Stimulated activated naive CD4-positive, alpha-beta T cell (primary cell): ENCODE measurements at places on chromosomes 6 and 20.

DNA sequence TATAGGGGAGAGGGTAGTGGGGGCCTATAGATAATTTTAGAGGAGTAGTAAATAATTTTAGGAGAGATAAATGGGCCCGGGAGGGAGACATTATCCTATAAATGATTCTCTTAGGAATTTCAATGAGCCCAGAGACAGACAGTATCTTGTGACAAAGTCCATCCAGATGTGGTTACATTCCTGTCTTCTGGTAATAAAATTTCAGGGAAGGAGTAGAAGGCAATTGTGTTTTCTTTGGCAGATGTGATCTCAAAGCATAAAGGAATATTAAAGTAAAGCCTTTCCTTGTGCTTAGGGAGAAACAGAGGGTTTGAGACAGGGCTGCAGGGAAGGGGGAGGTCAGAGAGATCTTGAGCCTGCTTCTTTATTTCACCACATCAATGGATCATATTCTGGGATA, 979.8 kb upstream of the GJE1 start:
- DNase-seq = no peak

GRCh38 chr6:126075335-126076071, 89.2 kb downstream of the TRMT11 start:
- no peak for DNase-seq

DNA sequence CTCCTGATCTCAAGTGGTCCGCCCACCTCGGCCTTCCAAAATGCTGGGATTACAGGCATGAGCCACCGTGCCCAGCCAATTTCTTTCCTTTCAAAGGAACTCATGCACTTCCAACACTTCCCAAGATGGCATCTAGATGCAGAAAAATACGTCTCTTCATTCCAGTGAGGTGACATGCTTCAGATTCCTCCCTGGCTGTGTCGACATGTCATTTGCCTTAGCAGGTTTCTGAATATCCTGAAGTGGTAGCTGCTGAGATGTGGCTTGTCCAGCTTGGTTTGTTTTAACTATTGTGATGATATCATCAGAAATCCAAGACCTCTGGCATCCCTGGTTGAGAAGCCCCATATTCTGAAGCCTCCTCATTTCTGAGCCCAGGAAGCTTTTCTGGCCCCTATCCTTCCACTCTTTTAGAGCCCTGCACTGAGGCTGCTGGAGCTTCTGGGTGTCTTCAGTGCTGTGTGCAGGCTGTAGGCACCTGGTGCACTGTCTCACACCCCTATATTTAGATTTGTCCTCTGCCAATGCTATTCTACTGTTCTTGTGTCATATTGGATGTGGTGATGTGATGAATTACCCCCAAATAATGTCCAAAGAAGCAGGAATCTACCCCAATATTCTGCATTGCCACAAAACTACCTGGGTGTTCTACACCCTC, 73.3 kb upstream of the E2F3 start:
- DNase-seq = no peak

- DNase-seq = no peak
Observed at GRCh38 chr20:57983082-57983481, 245.4 kb downstream of the ANKRD60 start.

- DNase-seq = no peak
Observed at GRCh38 chr6:153162646-153163045, 31.6 kb upstream of the RGS17 start.

GRCh38 chr20:7171911-7172310, 404.4 kb downstream of the BMP2 start:
- no peak for DNase-seq

GRCh38 chr6:163965426-163966348, 551.2 kb downstream of the QKI start:
- no peak for DNase-seq

DNA sequence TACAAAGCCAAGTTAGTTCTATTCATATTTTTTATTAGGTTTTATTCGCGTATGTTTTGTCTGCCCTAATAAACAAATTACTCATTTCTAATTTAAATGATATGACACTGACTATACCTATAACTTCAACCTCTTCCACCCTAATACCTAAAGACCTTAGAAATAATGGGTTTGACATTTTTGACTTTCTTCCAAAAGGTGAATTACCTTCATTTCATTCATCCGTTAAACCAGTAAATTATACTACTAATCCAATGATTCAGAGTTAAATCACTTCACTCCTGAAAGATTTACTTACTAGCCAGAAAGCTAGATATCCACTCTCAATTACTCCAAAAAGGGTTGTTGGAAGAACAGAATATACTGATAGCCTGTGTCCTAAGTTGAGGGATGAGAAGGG, 5.2 kb downstream of the MRPS10 start:
- no peak for DNase-seq

- no peak for DNase-seq
Observed at GRCh38 chr6:148287623-148288333, 54.9 kb upstream of the SASH1 start.

GRCh38 chr6:33080127-33081089, 4.6 kb downstream of the HLA-DPB1 start:
- DNase-seq = no peak

GRCh38 chr6:47256981-47257730, 52.5 kb downstream of the TNFRSF21 start:
- no peak for DNase-seq

DNA sequence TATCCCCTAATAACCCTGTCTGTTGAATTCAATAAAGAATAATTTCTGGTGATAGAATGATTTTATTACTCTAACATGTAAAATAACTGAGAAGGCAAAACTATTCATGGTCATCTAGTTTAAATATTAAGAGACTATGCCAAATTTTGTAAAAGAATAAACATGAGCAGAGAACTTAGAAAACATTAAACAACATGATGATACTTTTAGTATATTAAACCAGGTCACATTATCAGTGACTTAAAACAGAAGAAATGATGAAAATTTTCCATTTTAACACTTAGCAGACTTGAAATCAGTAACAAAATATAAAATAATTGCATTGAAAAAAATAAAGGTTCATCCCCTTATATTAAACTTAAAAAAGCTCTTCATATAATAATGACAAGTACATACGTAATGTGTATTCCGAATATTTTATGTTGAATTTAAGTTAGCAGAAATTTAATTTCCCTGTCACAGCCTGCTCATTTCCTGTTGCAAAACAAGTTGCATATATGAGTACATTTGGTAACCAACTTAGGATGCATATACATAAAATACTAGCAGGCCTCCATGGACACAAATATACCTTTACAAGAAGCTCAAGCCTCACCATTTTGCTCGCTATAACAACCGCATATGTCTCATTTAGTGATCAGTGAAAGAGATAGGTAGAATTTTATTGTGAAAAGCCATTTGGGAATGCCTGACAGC, 40.6 kb downstream of the DTNBP1 start:
- DNase-seq = no peak

GRCh38 chr20:34604980-34605788, 46.7 kb downstream of the MAP1LC3A start:
- no peak for DNase-seq

- DNase-seq = no peak
Observed at GRCh38 chr6:41470029-41470330, 76.2 kb upstream of the FOXP4 start.

DNA sequence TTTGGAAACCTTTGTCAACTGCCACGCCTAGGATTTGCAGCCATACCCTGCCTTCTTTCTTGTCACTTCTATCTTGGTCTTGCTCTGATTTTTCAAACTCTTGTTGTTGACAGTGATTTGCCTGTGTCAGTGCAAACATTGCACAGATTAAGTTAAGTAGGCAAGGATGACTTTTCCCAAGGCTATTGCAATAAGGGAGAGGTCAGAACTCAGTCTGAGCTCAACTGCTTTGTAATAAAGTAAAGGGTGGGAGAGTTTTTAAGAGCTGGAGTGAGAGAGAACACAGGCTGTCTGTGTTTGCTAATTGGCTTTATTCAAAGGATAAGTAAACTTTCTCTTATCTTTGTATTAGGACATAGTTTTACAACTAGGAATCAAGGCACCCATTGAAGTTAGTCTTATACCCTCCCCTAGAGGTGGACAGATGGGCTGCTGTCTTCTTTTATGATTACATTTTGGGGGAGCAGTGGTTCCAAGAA, 448.6 kb downstream of the PHF3 start:
- no peak for DNase-seq

DNA sequence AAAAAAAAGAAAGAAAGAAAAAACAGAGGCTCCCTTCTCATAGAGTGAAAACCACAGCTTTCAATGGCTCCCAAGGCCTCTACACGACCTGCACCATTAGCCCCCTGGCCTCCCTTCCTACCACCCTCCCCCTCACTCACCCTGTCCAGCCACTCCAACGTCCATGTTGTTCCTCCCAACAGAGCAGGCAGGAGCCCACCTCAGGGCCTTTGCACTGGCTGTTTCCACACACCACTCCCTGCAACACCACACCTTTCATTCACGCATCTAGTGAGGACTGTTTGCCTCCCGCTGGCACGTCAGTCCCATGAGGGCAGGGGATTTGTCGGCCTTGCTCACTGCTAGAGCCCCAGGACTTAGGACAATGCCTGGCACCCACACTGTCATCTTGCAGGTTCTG, 39.5 kb downstream of the GRM4 start:
- DNase-seq = no peak

- peak; percentile 11 for DNase-seq
Observed at GRCh38 chr6:167093922-167094432, 28.9 kb upstream of the CCR6 start.

- DNase-seq = no peak
Observed at GRCh38 chr6:121434037-121434770, 1.2 kb upstream of the GJA1 start.

GRCh38 chr6:136720045-136720770, 72.1 kb downstream of the MAP3K5 start:
- no peak for DNase-seq

GRCh38 chr20:4904127-4904860, 97.0 kb downstream of the SLC23A2 start:
- no peak for DNase-seq

- DNase-seq = no peak
Observed at GRCh38 chr20:6644813-6645628, 122.5 kb upstream of the BMP2 start.

DNA sequence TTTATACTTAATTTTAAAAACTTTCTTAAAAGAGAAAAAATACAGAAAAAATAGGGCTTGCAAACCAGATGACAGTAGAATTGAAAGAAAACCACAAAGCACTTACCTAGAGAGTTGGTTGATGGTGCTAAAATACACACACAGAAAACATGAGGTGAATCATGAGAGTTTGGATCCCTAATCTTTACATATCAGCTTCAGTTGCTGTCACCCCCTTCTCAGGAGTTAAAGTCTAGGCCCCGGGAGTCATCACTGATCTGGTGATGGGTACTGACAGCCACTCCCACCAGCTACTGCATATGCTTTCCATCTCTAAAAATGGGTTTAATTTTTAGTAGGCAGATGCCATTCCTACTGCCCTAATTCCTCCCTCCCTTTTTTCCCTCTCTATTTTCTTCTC, 16.7 kb downstream of the TSBP1 start:
- no peak for DNase-seq

GRCh38 chr6:115360602-115361325, 699.9 kb downstream of the FRK start:
- no peak for DNase-seq

DNA sequence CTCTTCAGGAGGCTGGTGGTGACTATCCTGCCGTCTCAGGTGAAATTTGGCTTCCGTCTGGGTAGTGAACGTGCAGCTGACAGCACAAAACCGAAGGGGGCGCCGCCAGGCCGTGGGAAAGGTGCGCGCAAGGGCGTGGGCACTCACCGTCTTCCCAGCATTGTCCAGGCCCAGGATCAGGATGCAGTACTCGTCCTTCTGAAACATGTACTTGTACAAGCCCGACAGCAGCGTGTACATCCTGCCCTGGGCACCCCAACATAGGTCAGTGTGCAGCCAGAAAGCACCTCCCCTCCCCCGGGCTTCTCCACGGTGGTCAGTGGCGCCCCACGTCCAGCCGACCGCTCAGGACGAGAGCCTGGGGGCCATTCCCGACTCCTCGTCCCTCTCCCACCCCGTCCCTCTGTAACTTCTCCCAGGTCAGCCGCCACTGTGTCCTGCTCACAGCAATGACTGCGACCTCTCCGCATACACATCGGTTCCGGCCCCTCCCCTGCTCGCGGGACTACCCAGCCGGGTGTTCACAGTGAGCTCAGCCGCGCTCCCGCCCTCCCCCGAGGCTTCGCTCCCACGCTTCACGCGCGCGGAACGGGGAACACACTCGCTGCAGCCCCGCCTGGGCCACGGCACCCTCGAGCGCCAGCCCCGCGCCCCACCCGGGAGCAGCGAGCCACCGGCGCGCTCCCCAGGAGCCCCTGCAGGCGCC, 771 bp downstream of the ARFRP1 start:
- DNase-seq = peak; percentile 69

DNA sequence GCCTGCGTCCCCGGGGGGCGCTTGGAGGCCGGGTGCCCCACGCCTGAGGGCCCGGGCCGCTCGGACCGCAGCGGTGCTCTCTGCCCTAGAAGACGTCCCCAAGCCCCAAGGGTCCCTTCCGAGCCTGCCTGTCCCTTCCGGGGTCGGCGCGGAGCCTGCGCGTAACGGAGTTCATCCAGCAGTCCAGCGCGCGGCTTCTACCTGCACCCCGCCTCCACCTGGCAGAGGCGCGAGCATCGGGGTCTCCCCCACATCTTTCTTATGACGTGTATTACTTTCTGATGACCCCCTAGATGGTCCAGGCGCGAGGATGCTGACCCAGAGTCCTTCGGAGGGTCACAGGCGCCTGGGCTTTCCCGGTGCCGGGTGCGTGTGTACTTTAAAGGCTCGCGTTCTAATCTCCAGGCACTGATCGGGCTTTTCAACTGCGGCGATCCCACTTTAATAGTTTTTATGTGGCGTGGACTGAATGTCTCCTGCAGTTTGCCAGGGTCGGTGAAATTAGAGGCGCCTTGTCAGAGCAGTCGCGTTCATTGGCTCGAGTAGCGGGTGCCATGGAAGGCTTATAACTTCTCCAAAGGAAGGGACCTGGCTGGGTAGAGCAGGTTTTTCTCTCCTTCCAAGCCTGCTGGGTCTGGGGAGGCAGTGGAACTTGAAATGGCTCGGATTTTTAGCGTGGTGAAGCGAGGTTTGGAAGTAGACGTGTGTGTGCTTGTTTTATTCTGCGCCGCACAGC, 912 bp downstream of the EYA4 start:
- no peak for DNase-seq

- DNase-seq = no peak
Observed at GRCh38 chr6:158894193-158894592, 75.0 kb upstream of the EZR start.

DNA sequence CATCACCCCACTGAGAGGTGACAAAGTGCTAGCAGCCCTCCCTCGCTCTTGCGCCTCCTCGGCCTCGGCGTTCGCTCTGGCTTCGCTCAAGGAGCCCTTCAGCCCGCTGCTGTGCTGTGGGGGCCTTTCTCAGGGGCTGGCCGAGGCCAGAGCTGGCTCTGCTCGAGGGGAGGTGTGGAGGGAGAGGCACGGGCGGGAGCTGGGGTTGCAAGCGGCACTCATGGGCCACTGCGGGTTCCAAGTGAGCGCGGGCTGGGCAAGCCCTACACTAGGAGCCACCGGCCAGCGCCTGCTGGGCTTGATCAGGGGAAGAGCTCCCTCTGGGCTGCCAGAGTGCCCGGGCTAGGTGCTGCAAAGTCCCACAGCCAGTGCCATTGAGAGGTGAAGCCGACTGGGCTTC, 964.8 kb upstream of the GJE1 start:
- DNase-seq = no peak

- DNase-seq = no peak
Observed at GRCh38 chr6:147782302-147782701, 273.8 kb downstream of the SAMD5 start.

- no peak for DNase-seq
Observed at GRCh38 chr6:41935685-41936072, 5.9 kb downstream of the CCND3 start.
